HEK293T (cell line): ENCODE measurements at places on chromosomes 1 and 21.

- no peak for DNase-seq
Observed at GRCh38 chr1:207365063-207365462, 43.6 kb downstream of the CD55 start.

GRCh38 chr1:85566890-85567289 lies 13.7 kb upstream of the CCN1 start:
- DNase-seq = no peak

GRCh38 chr1:167515461-167515860 lies 2.9 kb downstream of the CD247 start:
- no peak for DNase-seq

- DNase-seq = no peak
Observed at GRCh38 chr1:182615468-182616129, 11.4 kb upstream of the RGS16 start.

DNA sequence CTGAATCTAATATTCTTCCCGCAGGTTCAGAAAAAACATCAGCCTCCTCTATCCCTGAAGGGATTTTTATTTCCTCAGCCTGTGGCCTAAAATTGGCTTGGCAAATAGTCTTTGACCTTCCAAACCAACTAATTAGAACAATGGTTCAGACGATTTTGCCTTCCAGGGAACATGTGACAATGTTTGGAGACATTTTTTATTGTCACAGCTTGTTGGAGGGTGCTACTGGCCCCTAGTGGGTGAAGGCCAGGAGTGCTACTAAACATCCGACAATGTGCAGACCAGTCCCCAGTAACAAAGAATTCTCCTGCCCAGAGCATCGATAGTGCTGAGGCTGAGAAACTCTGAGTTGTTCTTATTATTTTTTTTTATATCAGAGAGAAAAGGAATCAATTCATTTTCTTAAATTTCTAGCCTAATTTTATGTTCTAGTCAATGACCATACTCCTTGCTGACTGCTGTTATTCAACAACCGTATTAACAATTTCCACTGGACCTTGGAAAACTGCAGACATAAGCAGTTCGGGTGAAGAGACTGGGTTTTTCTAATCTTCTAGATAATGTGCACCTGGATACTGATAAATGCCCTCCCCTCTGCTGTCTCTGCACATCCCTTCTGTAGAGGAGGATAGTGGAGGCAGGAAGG lies 280.7 kb downstream of the LMX1A start:
- DNase-seq = peak; percentile 64

DNA sequence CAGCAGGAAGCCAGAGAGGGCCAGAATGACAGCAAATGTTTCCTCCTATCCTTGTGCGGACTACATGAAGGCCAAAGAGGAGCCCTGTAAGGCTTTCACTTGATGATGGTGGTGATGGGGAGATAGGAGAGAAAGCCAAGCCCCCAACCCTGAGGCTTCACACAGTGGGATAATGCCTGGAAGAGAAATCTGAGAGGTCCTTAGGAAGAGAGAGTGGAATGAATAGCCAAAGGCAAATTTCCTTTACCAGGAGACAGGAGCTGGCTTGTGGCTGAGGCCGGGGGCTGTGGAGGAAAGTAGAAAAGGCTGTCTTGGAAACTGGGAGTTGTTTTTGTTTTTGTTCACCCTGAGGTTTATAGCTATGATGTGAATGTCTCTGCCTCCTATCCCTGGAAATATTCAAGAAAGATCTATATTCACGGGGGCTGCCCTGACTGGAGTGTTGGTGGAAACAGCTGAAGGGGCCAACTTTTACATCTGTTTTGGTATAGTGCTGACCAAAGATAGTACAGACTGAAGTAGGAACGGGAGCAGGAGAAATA lies 13.0 kb upstream of the RNF19B start:
- no peak for DNase-seq

- no peak for DNase-seq
Observed at GRCh38 chr1:11671205-11671543, 7.2 kb downstream of the FBXO6 start.

- no peak for DNase-seq
Observed at GRCh38 chr1:4974981-4975685, 320.7 kb downstream of the AJAP1 start.

GRCh38 chr21:39854572-39854971 lies 12.7 kb upstream of the PCP4 start:
- DNase-seq = no peak

- no peak for DNase-seq
Observed at GRCh38 chr1:70495370-70495769, 84.3 kb downstream of the CTH start.

DNA sequence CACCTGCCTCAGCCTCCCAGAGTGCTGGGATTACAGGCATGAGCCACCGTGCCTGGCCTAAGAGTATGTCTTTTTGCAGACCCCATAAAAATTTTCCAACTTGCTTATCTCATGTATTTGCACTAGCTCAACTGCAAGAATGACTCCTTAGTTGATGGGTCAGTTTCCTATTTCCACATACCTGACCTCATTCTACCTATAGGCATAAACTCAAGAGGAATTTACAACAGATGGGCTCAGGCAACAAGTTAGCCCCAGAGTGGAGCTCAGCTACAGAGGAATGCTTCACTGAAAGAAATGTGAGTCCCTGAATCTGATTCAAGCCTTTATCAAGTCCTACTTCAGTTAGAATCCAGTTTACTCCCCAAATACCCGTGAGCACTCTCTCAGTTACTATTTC lies 5.3 kb upstream of the SLC37A1 start:
- no peak for DNase-seq

DNA sequence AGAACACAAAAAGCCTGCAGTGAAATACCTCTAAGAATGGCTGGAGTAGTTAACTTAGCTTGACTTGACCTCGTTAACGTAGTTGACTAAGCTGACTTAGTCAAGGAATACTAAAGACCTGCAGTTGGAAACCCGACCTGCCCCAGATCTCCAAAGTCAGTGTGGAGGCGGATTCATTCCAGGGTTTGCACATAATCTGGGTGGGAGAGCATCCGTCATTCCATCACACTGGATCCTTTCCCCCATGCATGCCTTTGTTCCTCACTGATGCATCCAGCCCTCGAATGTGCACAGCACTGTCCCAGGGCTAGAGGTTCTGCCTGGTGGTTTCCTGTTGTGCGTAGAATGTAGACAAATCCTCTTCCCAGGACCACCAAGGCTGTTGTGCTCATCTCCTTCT lies 76.4 kb downstream of the KCNN3 start:
- DNase-seq = no peak

DNA sequence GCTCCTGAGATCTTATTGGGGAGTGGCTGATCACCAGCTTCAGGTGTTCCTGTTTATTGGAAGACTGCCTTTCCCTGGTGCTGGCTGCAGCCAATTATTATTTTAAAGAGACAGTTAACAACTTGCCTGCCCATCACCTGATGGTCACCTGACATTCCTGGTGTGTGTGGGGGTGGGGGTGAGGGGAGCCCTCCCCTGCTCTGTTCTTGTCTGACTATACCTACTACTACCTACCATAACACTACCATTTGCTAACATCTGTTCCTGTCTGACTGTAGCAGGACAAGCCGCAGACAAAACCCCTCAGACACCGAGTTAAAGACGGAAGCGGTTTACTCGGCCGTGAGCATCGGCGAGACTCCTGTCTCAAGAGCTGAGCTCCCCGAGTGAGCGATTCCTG lies 54.9 kb upstream of the NBPF3 start:
- no peak for DNase-seq

DNA sequence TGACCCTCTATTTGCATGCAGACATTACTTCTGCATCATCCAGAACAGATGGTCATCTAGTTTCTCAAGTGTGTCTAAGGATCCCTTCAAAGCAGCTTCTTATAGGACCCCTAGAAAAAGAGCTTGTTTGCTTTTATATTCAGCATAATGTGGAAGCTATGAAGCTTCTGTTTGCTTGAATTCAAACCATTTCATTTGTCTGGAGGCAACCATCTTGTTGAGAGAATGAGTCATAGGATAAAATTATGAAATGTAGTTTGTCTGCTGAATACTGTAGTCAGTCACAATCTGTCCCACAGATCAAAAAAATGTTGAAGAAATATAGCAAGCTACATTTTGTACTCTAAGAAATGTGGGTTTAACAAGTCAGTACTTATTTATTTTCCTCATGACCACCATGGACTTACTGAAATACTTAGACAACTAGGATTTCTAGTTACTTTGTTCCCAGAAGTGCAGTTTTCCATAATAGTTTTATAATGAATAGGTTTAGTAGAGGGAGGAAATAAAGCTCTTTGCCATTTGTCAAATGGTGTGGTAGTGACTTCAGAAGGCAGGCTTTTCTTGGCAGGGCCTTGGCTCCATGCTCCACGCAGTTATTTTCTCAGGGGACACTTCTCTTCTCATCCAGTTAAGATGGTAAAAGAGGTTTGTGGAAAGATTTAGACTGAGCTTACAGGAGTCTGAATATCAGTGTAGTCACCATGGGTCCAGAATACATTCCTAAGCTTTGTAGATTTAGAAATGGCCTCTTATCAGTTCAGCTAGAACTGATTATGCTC lies 74.8 kb upstream of the DEPDC1 start:
- no peak for DNase-seq

GRCh38 chr1:156721535-156721934 lies 6.7 kb upstream of the METTL25B start:
- no peak for DNase-seq

- DNase-seq = no peak
Observed at GRCh38 chr1:235864469-235864868, 2.2 kb downstream of the LYST start.

DNA sequence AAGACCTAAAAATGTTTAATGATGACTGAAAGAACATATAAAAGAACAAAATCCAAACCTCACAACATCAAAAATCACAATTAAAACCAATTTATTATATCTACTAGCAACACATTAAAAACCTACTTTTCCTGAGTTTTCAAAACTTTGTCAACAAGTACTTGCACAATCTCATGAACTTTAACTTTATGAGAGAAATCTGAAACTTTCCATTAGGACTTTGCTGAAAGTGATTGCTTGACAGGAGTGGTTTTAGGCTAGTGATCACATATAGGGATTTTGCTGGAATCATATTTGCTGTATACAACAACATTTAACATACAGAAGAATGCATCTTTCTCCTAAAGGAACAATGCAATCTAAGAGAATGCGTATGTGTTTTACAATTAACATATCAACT lies 13.2 kb downstream of the HNRNPR start:
- DNase-seq = no peak

- no peak for DNase-seq
Observed at GRCh38 chr1:78006521-78006920, 1.8 kb downstream of the DNAJB4 start.

GRCh38 chr1:222928212-222928611 lies 113.4 kb downstream of the DISP1 start:
- peak; percentile 43 for DNase-seq

- DNase-seq = no peak
Observed at GRCh38 chr1:2930016-2930815, 91.1 kb upstream of the ACTRT2 start.

GRCh38 chr1:180236698-180237509 lies 6.8 kb downstream of the LHX4 start:
- no peak for DNase-seq

DNA sequence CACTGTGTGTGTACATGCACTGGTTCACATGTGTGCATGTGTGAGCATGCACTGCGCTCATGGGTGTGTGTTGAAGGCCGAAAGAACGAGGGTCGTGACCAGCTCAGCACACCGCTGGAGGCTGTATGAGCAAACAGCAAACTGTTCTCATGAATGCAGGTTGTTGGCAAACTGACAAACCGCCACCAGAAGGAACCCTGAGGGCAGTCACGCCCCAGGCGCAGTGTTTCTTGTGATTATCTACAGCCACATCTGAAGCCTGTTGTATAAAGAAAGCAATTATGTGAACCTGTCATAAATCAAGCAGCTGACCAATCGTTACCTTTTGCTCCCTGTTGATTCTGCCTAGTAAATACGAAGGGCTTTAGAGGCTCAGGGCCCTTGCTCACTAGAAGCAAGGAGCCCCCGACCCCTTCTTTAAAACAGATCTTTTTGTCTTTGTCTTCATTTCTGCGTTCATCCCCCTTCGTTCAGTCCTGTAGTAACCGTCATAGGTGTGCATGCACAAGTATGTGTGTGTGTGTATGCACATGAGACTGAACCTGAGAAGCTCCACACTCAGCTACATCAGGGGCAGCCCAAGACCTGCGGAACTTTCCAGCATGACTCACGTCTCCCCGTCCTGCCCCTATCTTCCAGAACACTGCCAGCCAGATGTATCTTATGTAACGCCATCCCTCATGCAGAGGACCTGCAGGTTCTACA lies 16.8 kb upstream of the RIPK4 start:
- DNase-seq = no peak

DNA sequence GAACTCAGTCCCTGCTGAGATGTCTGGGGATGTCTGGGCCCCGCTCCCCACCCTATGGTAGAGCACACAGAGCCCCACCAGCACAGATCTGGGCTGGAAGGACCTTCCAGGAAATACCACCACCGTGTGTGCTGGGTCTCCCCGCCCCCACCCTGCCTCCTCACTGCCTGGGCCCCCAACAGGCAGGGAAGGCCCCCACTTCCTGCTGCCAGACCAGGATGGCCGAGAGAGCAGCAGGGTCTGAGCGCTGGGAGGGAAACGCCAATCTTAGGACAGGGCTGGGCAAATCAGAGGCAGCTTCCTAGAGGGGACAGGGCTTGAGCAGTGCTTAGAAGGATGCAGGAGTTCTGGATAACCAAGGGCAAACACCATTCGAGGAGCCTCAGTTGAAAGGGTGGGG lies 11.9 kb downstream of the ADGRB2 start:
- DNase-seq = no peak

- no peak for DNase-seq
Observed at GRCh38 chr1:99727575-99728185, 38.8 kb downstream of the FRRS1 start.

DNA sequence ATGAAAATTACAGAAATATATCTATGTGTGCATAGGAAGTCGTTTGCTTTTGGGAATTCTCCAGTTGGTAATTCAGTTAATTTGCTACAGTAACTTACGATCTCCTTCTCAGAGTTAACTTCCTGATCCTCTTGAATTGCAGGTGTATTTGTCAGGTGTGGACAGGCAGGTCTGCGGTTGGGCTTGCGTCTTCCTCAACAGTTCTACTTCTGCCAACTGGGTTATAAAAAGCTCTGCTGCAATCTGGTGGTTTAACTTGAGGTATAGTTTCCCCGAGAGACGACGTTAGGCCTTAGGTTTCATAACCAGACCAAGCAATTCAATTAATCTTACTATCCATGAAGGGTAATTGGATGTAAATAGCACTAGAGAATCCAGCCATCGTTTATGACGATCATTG lies 88.2 kb downstream of the GABPA start:
- no peak for DNase-seq

- no peak for DNase-seq
Observed at GRCh38 chr1:170075186-170075585, 691 bp upstream of the KIFAP3 start.
